ENCODE measurements at places on chromosomes 6 and 20.
A peak's percentile ranks its signal among the peaks of the same experiment; 100 is the strongest.

DNA sequence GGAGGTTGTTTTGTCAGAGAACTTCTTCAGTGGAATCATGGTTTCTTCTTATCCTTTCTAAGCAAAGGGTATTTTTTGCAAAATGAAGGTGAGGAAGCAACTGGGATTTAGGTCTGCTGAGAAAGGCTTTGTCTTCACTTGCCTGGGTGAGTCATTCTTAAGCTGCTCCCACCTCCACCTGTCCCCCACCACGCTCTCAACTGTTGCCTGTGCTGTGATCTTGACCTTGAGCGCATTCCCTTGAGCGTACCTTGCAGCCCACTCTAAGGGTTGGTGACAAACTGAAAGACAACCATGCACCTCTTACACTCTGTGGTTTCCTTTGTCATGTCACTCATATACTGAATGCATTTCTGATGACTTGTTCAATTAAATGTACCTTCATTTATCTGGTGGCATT lies 641.1 kb downstream of the RNF144B start:
- no peak for DNase-seq

DNA sequence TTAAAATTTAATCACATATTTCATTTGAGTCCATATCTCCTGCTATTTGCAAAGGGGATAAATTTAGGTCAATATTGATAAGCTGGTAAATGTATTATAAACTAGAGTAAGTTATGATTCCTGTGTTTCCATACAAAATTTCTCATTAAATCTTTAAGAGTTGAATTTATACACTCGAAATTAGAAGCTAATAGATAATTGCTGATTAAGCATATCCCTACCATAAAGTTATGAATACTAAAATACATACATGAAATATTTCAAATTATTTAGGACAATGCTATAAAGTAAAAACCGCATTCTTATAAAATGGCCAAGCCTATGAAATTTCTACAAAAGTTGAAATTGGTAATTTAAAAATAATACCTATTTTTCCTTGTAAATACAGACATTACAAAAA lies 71.5 kb downstream of the FAM184A start:
- no peak for DNase-seq

DNA sequence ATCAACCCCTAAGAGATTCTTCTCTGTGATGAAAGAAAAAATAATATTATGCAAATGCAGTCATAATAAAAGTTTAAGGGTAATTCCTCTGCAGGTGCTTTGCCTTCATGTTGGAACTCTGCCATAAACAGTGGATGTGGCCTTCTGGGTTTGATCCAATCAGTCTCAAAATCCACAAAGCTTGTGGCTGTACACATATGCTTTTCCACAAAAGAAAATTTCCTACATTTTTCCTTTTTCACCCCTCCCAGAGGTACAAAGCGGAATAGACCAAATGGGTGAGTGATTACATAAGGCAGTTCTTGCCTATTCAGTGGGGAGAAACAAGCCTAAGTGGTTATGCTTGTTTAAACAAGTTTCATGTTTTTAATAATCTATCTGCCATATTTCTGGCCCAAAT lies 16.7 kb downstream of the CALHM5 start:
- DNase-seq: peak; percentile 15

DNA sequence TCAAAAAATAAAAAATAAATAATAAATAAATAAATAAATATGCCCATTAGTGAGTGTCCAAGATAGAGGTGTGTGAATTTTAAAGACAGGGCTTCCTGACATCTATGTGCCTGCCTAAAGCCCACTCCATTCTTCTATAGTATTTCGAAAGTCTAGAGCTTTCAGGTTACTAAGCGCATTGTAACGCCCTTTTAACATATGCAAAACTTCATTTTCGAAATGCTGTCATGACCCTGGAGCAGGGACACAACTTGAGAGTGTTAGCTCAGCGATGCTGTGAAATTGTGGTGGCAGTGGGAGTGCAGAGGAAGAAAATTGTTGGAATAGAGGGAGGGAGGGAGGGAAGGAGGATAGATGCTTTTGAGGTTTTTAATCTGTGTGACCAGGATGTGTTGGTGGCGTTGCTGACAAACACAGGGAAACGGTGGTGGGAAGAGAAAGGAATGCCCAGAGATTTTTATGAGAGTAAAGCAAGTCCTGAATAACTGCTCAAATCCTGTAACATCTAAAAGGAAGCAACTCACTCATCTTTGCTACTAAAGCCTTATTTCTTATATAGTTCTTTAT lies 169.3 kb downstream of the ARID1B start:
- no peak for DNase-seq

GRCh38 chr6:15260099-15260821 lies 14.4 kb downstream of the JARID2 start:
- no peak for DNase-seq

DNA sequence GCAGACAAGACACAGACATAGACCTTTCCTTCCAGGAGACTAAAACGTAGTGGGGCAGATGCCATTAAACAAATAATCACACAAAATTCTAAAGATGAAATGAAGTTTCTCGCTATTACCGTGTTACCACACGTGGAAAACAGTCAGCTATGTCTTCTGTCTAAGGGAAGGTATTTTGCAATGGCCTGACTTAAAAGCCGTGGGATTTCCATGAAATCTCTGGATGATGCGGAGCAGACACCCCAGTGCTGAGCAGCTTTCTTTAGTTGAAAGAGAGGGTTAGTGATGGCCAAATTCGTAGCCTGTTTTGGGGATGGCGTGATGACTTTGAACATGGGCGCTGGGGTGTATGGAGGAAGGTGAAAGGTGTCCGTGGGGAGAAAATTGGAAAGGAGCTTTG lies 281.8 kb downstream of the NRN1 start:
- DNase-seq: no peak

DNA sequence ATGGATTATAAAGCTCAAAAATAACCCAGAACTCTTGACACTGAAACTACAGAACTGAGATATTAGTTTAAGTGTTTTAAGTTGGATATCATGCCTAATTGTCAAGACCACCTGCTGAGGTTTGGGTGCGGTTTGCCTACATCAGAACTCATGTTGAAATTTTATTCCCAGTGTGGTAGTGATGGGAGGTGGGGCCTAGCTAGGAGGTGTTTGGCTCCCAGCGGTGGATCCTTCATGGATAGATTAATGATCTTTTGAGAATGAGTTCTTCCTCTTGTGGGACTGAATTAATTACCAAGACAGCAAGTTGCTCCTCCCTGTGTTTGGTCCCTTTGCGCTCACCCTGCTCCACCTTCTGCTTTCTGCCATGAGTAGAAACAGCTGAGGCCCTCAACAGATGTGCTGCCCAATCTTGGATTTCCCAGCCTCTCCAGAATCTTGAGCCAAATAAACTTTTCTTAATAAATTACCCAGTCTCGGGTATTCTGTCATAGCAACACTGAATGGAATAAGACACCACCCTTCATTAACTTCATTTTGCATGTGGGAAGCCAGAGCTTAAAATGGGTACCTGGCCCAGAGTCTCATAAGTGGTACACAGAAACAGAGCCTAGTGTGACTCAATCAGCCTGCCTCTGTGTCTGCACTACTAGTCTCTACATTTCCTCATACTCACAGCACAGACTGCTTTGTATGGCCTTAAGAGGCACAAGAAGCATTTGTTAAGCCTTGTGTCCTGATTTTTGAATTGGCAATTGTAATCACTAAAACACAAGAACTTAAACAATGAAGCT lies 158.4 kb downstream of the IBTK start:
- DNase-seq: no peak

GRCh38 chr6:79598012-79598411 lies 33.1 kb upstream of the SH3BGRL2 start:
- no peak for DNase-seq

DNA sequence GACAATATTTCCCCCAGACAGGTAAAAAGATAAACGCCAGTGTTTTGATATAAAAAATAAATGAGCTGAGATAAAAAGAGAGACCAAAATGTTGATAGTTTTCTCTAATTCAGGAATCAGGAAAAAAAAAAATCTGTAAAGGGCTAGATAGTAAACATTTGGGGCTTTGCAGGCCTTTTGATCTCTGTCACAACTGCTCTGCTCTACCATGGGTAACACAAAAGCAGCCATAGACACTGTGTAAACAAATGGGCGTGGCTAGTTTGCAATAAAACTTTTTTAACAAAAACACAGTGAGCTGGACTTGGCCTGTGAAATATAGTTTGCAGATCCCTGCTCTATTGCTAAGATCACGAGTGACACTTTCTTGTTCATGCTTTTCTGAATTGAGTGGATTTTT lies 219.1 kb upstream of the STXBP5 start:
- DNase-seq: peak; percentile 47

DNA sequence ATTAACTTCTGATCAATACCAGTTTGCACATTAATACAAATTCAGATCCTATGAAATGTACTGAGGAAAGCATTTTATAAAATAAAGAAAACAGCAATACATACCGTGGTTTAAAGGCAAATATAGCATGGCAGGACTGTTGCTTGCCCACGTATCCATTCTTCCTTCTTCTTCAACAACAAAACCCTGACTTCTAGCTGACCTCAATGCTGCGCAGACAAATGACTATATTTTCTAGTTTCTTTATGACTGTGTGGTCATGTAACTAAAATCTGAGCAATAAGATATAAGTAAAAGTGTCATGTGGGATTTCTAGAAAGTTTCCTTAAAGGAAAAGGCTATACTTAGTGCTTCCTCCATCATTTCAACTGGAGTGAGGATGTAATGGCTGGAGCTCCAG lies 85.0 kb downstream of the CDC40 start:
- DNase-seq: no peak

DNA sequence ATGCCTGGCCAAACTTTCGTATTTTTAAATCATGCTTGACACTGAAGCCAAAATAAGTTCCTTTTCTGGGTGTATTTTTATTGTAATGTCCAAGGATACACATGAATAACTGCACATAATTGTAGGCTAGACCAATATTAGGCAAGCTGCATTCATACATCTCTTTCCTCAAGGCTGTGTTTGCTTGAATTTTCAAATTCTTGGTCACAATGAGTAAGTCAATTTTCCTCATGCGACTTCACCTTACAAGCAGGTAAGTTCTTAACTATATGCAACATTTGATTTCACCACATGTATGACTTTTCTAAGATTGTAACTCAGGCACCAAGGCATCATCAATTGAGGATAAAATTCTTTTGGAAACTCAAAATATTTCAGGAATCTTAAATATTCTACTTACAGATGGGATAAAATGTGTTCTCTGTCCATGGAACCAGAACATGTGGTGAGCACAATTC lies 112.4 kb upstream of the ZNF217 start:
- DNase-seq: no peak

DNA sequence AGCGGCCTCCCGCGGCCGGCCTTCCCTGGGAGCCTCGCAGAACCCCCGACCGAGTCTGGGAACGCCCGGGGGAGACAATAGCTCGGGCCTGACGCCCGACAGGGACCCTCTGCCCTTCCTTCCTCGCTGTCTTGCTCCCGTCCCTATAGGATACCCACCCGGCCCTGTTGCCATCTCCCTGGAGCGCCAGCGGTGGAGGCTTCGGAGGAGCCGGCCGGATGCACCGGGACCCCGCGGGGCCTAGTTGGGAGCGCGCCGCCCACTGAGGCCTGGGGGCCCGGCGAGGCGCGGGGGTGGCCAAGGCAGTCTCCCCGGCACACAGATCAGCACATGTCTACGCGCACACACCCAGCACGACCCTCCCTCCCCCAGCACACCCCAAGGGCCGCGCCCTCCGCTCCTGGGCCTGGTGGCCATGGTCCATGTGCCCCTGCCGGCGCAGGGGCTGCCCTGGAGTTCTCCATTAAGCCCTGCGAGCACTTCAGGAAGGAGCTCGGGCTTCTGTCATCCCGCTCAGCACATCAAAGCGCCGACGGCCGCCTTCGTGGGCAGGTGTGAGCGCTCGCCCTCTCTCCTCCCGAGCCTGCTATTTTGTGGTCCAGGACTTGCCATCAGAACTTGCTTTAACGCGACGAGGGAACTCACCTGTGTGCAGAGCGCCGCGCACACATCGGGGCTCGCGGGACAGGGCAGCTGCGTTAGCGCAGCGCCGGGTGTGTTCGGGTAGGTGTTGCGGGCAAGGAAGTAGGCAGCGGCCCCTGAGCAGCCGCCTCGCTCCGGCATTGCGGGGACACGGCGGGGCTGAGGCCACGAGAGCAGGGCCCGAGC lies 3.7 kb downstream of the FOXF2 start:
- DNase-seq: no peak

DNA sequence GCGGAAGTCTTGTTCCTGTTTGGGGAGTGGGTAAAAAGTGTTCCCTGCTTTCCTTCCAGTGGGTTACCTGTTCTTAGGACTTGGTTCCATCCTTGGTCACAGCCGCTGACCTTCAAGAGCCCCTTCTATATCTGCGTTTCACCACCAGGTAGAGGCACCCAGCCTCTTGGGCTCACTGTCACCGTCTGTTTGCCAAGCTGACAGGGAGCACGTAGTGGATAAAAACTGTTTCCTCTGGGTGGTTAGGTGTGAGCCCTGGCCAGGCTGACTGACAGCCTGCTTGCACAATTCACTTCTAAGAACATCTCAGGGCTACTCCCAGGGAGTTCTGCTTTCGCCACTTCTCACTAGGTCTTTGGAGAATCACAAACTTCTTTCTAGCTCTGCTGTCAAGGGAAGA lies 1.8 kb upstream of the JPH2 start:
- no peak for DNase-seq

GRCh38 chr20:15867899-15868298 lies 705.3 kb downstream of the KIF16B start:
- DNase-seq: no peak

DNA sequence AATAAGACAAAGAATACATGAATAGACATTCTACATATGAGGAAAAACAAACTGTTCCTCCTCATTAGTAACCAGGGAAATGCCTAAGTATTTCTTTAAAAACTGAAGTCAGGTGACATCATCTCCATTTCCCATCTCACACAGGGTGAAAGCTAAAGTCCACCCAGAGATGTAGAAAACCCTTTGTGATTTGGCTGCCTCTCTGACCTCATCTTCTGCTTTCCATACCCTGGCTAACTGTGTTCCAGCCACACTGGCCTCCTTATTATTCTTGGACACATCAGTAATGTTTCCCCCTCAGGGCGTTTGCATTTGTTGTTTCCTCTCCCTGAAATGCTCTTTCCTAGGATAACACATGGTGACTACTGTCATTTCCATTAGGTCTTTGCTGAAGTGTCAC lies 40.4 kb downstream of the ESF1 start:
- DNase-seq: no peak

GRCh38 chr6:144036064-144036834 lies 28.2 kb upstream of the PLAGL1 start:
- DNase-seq: no peak

DNA sequence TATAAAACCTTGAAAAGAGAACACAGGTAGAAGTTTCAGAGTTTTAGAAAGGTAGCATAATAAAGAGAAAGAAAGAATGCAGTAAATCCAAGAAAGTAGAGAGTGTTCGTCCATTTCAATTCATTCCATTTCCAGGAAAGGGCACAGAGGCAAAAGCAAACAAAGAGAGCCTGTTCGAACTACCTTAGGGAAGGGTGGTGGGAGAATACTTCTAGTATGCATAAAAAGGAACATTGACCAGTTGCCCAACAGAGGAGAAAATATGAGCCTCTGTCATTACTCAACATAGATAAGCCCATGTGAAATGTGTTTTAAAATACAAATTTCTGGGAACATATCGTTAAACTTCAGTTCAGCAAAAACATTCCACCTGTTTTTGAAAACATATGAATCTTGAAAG lies 60.6 kb downstream of the CYP39A1 start:
- DNase-seq: no peak

GRCh38 chr6:106094261-106094963 lies 8.3 kb downstream of the PRDM1 start:
- DNase-seq: no peak

- DNase-seq: no peak
These were observed 713.0 kb downstream of the EPM2A start for GRCh38 chr6:145022199-145022796.

- DNase-seq: no peak
These were observed 16.9 kb downstream of the NDRG3 start for GRCh38 chr20:36728986-36729385.
